ENCODE measurements at places on chromosomes 16 and 17.

DNA sequence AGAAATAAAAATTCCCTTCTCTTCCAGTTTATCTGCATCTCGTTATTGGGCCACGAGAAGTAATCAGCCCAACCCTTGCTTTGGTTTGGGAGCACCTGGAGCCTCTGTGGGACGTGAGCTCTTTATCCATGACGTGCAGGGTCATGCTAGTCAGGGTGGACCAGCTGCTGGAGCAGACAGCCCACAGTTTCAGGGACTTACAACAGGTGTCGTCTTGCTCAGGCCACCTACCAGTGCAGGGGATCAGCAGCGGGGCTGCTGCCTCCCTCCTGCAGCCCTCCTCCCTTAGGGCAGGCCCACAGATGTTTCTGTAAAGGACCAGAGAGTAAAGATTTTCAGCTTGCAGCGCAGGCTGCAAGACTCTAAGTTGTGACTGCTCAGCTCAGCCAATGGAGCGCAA lies 16.9 kb downstream of the ADAD2 start:
- no peak for DNase-seq

DNA sequence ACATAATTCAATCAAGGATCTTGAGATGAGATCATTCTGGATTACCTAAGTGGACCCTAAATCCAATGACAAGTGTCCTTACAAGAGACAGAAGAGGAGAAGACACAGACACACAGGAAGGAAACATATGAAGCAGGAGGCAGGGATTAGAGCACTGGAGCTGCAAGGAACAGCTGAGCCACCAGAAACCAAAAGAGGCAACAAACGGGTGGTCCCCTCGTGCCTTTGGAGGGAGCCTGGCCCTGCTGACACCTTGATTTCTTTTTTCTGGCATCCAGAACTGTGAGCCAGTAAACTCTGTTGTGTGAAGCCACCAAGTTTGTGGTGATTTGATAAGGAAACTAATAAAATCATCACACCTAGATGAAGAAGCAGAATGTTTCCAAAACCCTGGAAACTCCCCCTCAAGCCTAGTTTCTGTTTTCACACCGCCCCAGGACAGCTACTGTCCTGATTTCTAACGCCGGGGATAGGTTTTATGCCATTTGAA lies 115.2 kb downstream of the PITPNC1 start:
- no peak for DNase-seq

DNA sequence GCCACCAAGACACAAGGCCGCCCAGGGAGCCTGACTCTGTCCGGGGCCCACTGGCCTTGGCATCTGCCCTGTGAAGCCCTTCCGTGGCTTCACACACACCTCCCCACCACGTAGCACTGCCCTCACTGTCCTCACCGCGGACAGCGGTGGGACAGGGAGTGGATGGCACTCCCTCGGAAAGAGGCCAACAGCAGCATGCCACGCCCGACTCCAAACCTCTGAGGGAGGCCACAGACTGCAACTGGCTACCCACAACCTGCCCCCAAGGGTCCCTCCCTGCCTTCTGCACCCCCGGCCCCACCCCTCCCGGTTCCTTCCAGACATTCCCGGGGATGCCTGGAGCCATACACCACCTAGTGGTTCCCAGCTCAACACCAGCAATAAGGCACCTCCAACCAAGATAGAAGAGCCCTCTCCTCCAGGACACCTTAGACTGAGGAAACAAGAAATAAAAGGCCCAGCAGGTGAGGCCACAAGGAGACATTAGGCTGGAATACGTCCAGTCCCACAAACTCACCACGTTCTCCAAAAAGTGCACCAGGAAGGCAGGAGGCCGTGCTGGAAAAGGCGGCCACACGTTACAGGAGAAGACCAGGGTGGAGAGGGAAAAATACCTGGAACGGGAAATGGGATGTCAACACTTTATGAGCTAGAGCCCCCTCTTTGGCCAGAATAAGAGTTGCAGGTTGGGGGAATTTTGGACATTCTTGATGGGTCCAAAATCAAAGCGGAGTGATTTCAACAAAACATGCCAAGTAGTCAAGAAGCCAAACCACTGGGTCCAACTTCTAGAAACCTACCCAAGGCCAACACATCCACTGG lies 310.0 kb downstream of the SOX9 start:
- no peak for DNase-seq

DNA sequence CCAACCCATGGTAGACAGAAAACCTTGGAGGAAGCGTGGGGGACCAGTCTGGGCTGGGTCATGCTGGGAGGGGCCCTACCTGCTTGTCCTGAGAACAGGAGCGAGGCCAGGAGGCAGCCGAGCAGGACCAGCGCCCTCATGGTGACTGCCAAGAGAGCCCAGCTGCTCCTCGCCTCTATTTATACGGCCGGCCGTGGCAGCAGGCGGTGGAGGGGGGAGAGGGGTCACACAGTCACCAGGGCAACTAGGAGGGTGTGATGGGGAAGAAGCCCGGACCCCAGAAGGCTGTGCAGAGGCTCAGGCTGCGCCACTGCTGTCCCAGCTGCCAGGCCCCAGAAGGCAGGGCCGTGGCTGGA lies at the start of gene SRL:
SRL (minus strand) TSS at position 153 of the 356 bp plus-strand sequence; CDS start at position 140, 13 bp downstream.
- no peak for DNase-seq

DNA sequence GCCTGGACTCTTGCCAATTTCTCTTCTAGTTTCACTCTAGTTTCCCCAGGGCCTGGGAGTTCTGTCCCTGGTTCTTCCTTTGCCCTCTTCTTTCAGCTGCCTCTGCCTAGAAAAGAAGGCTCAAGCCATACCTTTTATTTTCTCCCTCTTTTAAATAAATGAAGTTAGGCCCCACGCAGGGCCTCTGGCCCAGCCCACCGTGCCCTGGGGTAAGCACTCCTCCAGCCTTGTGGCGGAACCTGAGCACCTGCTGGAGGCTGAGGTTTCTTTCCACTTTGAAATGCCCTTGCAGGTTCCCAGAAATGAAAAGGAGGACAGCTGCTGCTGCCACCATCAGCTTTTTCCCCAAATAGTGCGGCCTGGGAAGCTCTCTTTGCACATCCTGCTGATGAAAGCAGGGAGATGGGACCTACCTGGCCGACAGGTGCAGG lies 139.4 kb downstream of the CCDC182 start:
- no peak for DNase-seq

GRCh38 chr16:89357055-89357816 lies 133.1 kb downstream of the ANKRD11 start:
- no peak for DNase-seq

DNA sequence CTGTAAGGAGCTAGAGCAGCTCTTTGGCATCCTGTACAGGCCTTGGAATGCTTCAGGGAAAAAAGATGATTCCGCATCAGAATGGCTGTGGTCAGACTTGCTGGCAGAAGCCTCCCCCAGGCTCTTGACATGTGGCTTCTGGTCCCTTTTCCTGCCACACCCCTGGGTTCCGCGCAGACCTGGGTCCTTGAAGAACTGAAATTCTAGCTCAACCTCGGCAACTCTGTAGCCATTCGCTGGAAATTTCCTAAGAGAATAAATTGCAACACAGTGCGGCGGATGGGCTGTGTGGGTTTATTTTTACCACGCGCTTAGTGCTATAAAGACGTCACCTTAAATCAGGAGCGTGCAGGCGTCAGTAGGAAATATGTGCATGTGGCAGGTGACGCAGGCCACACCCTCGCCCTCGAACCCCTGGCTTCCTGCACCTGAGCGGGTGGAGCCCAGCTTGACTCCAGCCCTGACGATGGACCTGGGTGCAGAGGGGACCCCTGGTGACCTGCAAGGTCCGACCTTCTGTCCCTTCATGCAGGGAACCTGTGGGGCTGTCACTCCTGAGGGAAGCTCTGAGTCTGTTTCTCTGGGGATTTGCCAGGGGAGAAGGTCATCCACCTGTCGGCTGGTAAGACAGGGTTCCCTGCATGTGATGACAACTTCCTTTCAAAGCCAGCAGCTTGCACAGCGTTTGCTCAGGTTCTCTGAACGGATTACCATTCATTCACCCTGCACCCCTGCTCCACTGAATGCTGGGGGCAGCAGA lies 46.3 kb downstream of the METRNL start:
- no peak for DNase-seq

DNA sequence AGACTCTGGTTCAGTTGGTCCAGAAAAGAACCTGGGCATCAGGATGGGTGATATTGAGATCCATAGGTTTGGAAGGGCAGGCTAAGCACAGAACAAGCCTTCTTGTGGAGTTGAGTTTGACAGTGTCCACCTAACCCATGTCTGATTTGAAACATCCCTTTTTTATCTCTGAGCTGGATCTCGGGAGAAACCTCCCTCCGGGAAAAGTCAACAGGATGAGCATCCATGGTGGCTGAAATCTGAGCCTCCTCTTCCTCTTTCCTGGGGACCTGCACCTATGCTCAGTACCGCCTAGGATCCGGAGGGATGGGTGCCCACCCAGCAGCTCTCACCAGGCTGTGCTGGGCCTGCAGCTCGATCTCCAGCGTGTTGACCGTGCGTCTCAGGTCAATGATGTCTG lies 3.4 kb downstream of the KRT32 start:
- no peak for DNase-seq

- DNase-seq = no peak
These were observed 72.2 kb downstream of the RMI2 start for GRCh38 chr16:11417487-11417886.

DNA sequence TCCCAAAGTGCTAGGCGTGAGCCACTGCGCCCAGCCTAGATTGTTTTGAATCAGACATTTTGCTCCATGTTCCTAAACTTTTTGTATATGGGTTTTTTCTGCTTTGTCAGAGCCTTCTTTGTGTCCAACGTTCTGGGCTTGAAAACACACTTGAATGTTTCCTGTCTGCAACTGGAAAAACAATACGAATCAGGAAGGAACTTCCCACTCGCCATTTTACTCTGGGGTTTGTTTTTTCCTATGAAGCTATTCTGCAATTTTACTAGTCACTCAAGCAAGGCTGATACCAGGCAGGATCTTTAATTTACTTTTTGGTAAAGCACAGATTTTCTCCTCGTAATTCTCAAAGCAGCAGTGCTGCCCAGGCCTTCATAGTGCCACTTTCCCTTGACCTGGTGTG lies 31.6 kb downstream of the ARHGAP17 start:
- DNase-seq = no peak

GRCh38 chr16:72959301-72959996 lies 88.5 kb downstream of the ZFHX3 start:
- DNase-seq = no peak

- no peak for DNase-seq
These were observed 235.2 kb upstream of the CDH5 start for GRCh38 chr16:66131156-66131807.

DNA sequence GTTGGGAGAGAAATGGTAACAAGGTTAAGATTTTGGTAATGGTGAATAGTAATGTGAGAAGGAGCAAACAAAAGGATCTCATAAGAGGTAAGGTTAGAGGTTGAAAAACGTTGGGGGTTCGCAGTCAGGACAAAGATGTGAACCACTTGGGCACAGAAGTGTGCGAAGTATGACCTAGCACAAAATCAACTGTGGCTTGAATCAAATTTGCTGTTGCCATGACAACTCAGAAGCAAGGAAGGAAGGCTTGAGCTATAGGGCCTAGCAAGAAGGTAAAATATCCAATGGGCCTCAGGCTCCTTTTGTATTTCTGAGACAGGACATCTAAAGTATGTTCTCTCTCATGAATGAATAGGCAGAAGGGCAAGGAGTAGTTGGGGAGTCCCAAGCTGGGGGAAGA lies 24.5 kb upstream of the TEKT1 start:
- DNase-seq = no peak

- DNase-seq = no peak
These were observed 22.6 kb downstream of the CACNG4 start for GRCh38 chr17:66987059-66987616.

DNA sequence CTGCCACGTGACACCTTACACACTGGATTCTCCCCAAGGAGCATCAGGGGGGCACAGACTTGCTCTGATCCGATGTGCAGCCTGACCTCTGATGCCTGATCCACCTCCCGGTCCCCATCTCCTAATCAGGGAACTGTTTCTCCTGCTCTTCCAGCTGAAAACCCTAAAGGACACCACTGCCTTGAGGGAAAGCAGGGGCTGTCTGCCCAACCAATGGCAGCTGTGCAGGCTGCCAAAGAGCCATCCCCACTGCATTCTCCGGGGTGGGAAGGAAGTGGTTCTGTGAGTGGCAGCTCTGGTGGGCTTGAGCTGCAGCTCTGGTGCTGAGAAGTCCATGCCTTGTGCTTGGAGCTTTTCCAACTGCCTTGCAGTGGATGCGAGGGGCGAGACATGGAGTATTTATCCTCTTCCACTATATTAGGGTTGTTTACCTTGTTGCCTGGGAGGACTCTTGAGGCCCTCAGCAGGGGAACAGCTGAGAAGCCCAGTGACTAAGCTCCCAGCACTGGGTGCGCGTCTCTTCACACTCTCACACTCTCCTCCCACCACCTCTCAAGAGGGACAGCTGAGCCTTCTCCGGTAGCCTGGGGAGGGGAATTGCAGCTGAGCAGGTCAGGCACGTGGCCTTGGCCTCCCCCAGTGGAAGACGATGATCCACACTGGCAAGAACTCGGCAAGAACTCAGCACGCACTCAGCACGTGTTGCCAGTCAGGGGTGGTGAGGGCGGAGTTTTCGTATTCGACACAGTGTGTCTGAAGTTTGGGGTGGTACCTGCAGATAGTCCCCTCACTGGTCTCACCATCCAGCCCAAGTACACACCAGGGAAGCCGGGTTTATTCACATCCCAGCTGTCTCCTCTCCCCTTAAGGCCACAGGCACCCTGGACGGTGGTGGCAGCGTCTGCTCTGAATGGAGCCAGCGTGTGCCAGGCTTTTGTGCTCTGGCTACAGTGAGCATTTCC lies 21.1 kb upstream of the SPATA32 start:
- DNase-seq = peak; percentile 59

- DNase-seq = no peak
These were observed 3.3 kb downstream of the HNF1B start for GRCh38 chr17:37741341-37742115.

- peak; percentile 75 for DNase-seq
These were observed 567 bp downstream of the SOX9 start for GRCh38 chr17:72121164-72122009.

DNA sequence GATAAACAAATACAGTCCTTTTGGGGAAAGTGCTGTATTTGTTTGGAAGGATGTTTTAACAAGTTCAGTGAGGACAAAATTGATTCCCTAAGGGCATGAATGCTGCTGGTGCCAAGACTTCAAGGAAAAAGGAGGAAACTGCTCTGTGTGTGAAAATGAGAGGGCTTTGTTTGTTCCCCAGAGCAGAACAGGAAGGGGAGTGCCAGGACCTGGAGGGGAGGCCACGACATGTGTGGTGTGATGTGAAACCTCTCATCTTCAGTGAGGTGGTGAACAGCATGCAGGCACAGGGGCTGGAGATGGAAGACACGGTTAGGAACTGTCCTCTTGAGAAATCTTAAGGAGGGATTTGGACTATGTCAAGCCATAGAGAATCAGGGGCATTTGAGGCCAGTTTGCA lies 46.6 kb upstream of the GRIN2A start:
- DNase-seq = no peak

GRCh38 chr17:75480281-75480680 lies 23.8 kb downstream of the TMEM94 start:
- DNase-seq = no peak

DNA sequence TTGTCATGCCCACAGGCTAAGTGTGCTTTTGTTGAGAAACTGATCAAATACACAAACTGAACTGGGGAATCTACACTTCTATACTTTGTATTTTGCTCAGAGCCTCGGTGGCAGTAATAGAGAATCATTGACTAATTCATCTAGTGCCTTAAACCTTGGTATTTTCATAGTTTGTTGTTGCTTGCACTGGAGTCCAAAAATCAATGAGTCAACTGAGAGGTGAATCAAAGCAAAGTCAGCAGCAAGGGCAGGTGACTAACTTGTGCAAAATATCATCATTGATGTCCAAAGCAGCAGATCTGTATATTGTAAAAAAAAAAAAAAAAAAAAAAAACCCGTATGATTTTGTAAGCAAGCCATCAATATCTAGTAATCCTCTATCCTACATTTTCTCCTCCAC lies 296.4 kb downstream of the MAP2K6 start:
- no peak for DNase-seq

Data from AG08396 (cell line).